ENCODE measurements at places on chromosomes 6 and 20. TPM values are rescaled to one million over a fixed set of nuclear protein-coding genes. Genes with fewer than 3 reads are reported as not detected.

- no peak for DNase-seq
- H3K36me3 ChIP-seq: no peaks in the 10 kb centered on the region
These were observed 263.1 kb downstream of the TBX18 start for GRCh38 chr6:84501315-84501714.

The SMLR1 gene
- not detected for total RNA-seq

GRCh38 chr6:169831450-169832246, 80.2 kb downstream of the ERMARD start:
- no peaks in the 10 kb centered on the region for H3K4me1 ChIP-seq
- no peak overlapping the region for H3K27ac ChIP-seq
- H3K36me3 ChIP-seq: no peaks in the 10 kb centered on the region
- H3K27me3 ChIP-seq: no peaks in the 10 kb centered on the region

- no peaks in the 10 kb centered on the region for H3K27me3 ChIP-seq
- no peak overlapping the region for H3K27ac ChIP-seq
- peaks cover 4% of the 10 kb centered on the region for H3K4me1 ChIP-seq
These were observed 27.7 kb downstream of the EIF2S2 start for GRCh38 chr20:34084227-34084923.

The CCN5 gene
- 59.4 TPM for total RNA-seq

The PTK6 gene
- total RNA-seq: 0.19 TPM

The CPNE5 gene
- total RNA-seq: 13.1 TPM

- no peaks in the 10 kb centered on the region for H3K36me3 ChIP-seq
- H3K27ac ChIP-seq: no peak overlapping the region
- H3K4me1 ChIP-seq: no peaks in the 10 kb centered on the region
- no peak overlapping the region for H3K4me3 ChIP-seq
- no peak for DNase-seq
These were observed 39.5 kb upstream of the LAMP5 start for GRCh38 chr20:9474835-9475415.

DNA sequence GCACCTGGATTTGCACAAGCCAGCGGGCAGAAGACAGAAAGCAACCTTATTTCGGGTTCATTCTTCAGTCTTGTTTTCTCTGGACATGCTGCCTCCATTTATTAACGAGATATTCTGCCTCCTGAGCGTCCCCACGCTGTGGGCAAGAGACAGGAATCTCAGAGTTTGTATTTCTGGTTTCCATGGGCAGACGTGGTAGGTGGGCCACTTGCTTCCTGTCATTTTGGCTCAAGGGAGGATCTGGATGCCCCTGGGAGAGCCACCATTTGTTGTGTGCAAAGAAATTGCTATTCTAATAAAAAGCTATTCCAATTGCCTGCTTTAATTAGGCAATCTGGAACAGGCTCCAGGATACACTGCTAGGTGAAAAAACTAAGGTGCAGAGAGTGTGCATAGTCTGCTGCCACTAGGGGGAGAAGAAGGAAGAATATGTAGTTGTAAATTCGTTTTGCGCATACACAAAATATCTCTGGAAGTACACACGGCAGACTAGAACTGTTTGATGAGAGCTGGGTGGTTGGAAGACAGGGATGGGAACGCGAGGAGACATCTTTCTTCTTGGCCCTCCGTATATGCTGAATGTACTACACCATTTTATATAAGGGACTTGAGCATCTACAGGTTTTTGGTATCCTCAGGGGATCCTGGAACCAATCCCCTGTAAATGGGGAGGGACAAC, 30.1 kb upstream of the SLC16A10 start:
- H3K27ac ChIP-seq: no peak overlapping the region
- no peak overlapping the region for H3K4me3 ChIP-seq
- H3K36me3 ChIP-seq: no peaks in the 10 kb centered on the region
- no peak for DNase-seq
- H3K27me3 ChIP-seq: no peaks in the 10 kb centered on the region

GRCh38 chr6:40268614-40269013, 318.6 kb downstream of the LRFN2 start:
- no peaks in the 10 kb centered on the region for H3K27me3 ChIP-seq
- no peaks in the 10 kb centered on the region for H3K36me3 ChIP-seq
- H3K27ac ChIP-seq: no peak overlapping the region
- DNase-seq: no peak

GRCh38 chr20:9126527-9126926, 57.6 kb downstream of the PLCB4 start:
- H3K27ac ChIP-seq: no peak overlapping the region
- H3K4me1 ChIP-seq: peaks cover 1% of the 10 kb centered on the region
- no peak overlapping the region for H3K4me3 ChIP-seq
- DNase-seq: no peak
- H3K27me3 ChIP-seq: no peaks in the 10 kb centered on the region

DNA sequence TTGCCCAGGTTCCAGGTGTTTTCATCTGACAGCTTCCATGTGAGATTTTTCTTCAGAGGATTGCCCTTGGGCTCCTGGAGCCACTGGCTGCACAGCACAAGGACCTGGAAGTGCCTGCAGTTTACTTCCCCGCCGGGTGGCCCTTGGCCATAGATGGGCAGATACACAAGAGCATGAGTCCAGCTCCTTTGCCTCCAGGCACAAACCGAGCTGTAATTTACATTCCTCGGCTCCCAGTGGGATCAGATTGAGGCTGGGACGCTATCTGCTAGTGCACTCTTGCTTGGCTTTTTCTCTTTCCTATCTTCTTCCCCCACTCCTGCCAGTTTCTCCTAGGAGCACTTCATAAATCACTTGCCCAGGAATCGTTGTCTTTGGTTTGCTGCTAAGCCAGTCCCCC, 85.4 kb upstream of the RALY start:
- DNase-seq: no peak
- no peaks in the 10 kb centered on the region for H3K36me3 ChIP-seq
- peaks cover 7% of the 10 kb centered on the region for H3K4me1 ChIP-seq
- H3K4me3 ChIP-seq: no peak overlapping the region
- peak overlapping the region; percentile 75 for H3K27ac ChIP-seq

- no peaks in the 10 kb centered on the region for H3K4me1 ChIP-seq
- DNase-seq: no peak
- H3K27ac ChIP-seq: no peak overlapping the region
- H3K36me3 ChIP-seq: no peaks in the 10 kb centered on the region
- no peak overlapping the region for H3K4me3 ChIP-seq
- no peaks in the 10 kb centered on the region for H3K27me3 ChIP-seq
These were observed 47.9 kb upstream of the SCML4 start for GRCh38 chr6:107871976-107872375.

The FAM110A gene
- 7.0 TPM for total RNA-seq

The AVP gene
- not detected for total RNA-seq

DNA sequence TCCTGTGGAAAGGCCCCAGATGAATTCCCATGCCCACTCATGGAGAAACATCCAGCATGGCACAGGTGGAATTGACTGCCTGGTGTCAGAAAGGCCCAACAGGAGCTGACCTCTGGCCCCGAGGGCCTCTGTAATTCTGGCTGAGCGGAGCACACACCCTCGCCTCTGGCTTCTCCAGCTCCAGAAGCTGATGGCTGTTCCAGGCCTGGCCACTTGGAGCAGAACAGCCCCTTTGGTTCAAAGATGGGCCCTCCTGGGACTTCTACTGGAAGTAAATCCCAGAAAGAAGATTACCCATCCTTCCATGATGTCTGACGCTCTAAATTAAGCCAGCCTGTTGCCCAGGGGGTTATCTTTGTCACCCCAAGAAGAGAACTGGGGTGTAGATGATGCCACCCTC, 275.1 kb upstream of the CDH4 start:
- no peaks in the 10 kb centered on the region for H3K4me1 ChIP-seq
- H3K27ac ChIP-seq: no peak overlapping the region
- H3K36me3 ChIP-seq: no peaks in the 10 kb centered on the region
- H3K27me3 ChIP-seq: no peaks in the 10 kb centered on the region
- H3K4me3 ChIP-seq: no peak overlapping the region
- no peak for DNase-seq

DNA sequence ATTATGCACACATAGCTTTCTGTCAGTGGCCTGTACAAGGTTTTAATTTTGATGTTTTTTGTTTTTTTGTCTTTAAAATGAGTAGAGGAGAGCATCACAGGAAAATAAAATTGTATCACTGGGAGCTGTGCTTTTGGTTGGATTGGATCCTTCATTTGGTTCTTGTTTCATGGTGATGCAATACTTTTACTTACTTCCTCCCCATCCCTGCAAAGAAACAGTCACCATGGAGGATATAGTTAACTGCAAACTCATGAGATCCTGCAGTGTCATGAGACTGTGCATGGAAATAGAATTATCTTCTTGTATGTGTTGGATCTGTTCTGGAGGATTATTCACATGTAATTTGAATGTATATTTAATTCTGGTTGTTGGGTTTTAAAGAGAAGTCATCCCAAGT, 122.3 kb downstream of the JARID2 start:
- H3K4me3 ChIP-seq: no peak overlapping the region
- no peaks in the 10 kb centered on the region for H3K36me3 ChIP-seq
- H3K4me1 ChIP-seq: no peaks in the 10 kb centered on the region
- DNase-seq: no peak

- no peak overlapping the region for H3K27ac ChIP-seq
- H3K4me3 ChIP-seq: no peak overlapping the region
- no peaks in the 10 kb centered on the region for H3K4me1 ChIP-seq
- DNase-seq: no peak
These were observed 25.0 kb upstream of the TBC1D22B start for GRCh38 chr6:37232430-37233017.

The ASIP gene
- not detected for total RNA-seq

GRCh38 chr20:24879875-24880274, 69.2 kb upstream of the CST7 start:
- H3K27me3 ChIP-seq: no peaks in the 10 kb centered on the region
- DNase-seq: no peak
- H3K36me3 ChIP-seq: no peaks in the 10 kb centered on the region
- no peak overlapping the region for H3K27ac ChIP-seq
- H3K4me1 ChIP-seq: no peaks in the 10 kb centered on the region
- no peak overlapping the region for H3K4me3 ChIP-seq

DNA sequence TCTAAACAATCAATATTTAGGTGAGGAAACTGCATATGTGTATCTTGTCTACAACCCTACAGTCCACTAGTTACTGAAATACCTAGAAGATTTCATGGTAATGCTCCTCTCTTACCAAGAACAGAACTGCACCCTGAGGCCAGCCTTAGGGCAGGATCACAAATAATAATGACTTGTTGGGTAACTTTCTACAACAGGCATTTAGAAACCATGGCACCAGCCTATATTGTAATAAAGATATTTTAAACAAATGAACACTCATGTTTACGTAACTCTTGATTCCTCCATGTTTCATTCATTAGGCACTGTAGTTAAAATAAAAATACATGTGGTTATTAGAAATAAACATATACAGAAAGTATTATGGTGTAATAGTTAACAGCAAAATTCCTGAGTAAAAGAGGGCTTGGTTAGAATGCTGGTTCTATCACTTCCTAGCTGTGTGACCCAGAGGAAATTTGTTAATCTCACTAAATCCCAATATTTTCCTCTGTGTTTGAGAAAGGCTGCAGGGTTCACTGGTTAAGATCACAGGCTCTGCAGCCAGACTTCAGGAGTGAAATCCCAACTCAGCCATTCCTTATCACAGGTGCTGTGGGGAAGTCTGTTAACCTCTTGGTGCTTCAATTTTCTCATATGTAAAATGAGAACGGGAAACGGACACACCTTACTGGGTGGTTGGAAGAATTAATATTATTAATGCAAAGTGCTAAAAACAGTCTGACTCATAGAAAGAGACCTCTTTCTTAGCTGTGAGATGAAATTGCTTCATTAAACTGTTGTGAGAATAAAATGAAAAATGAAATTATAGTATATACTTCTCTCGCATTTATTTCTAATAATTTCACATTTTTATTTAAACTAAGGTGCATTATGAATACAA, 8.5 kb downstream of the HMGN3 start:
- H3K4me1 ChIP-seq: no peaks in the 10 kb centered on the region
- no peak overlapping the region for H3K27ac ChIP-seq
- H3K27me3 ChIP-seq: no peaks in the 10 kb centered on the region
- no peak for DNase-seq
- H3K36me3 ChIP-seq: no peaks in the 10 kb centered on the region
- H3K4me3 ChIP-seq: no peak overlapping the region

GRCh38 chr20:17558154-17558940, 11.5 kb upstream of the DSTN start:
- no peaks in the 10 kb centered on the region for H3K27me3 ChIP-seq
- peak; percentile 81 for DNase-seq
- peaks cover 26% of the 10 kb centered on the region for H3K4me1 ChIP-seq
- H3K4me3 ChIP-seq: no peak overlapping the region
- peak overlapping the region; percentile 96 for H3K27ac ChIP-seq

Data from aorta (tissue), 5 donors.